ENCODE measurements at places on chromosomes 13 and 19.

GRCh38 chr19:13765395-13766094 is 1.2 kb downstream of the MRI1 start:
- no peak for DNase-seq

- DNase-seq: no peak
These were observed 6.1 kb upstream of the LMNB2 start for GRCh38 chr19:2462635-2463421.

- no peak for DNase-seq
These were observed 1.1 kb downstream of the GALP start for GRCh38 chr19:56176881-56177280.

GRCh38 chr19:2727640-2727944 is 6.4 kb upstream of the DIRAS1 start:
- DNase-seq: no peak

DNA sequence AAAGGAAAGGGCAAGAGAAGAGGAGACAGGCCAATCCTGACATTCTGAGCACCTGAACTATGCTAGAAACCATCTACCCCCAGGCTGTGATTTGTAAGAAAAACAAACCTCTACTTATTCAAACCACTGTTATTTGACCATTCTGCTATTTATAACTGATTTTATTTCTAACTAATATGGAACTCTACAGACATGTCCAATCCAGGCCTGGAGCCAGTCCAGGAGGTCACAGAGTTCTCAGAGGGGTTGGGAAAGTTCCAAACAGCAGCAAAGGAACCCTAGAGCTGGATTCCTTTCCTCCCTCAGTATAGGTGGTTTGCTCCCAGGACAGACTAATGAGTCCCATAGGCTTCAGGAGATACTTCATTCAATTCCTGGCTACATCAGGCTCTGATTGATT is 24.2 kb downstream of the SIAH3 start:
- no peak for DNase-seq

- no peak for DNase-seq
These were observed 14.5 kb upstream of the TSPAN16 start for GRCh38 chr19:11281356-11282049.

DNA sequence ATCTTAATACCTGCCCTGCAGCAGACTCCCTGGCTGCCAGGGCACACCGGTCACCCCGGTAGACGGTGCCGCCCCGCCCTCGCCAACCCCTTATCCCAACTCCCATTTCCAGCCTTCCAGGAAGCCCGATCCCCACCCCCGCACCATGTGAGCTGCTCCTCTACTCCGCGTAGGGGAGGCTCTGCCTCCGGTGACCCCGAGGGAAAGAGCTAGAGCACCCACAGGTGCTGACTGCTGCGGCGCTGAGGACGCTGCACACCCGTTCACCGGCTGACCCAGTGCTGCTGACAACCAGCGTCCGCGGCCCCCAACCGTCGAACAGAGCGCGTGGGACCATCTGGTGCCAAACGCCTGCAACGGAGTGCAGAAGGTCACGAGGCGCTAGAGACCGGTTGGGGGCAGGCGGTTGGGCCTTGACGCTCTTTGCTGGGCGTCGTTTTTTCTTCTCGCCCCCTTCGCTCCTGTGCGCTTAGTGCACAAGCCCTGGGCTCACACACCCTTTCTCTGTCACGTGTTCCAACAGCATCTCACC is 59.6 kb upstream of the ZNF599 start:
- no peak for DNase-seq

GRCh38 chr19:28184997-28185396 is 1028.0 kb downstream of the UQCRFS1 start:
- DNase-seq: no peak

DNA sequence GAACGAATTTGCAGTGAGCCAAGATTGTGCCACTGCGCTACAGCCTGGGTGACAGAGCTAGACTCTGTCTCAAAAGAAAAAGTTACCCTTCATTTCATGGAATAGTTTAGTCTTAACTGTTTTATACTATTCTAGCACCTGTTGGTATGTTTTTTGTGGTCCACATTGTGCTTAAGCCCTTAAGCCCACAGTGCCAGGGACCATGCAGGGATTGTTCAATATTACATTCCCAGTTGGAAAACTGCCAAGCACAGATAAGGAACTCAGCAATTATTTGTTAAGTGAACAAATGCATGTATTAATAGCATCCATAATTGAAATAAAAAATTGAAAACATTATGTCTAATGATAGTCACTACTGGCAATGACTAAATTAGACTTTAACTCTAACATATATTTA is 193.5 kb downstream of the PCDH17 start:
- DNase-seq: no peak

GRCh38 chr19:52898101-52898500 is 666 bp upstream of the ZNF320 start:
- no peak for DNase-seq

DNA sequence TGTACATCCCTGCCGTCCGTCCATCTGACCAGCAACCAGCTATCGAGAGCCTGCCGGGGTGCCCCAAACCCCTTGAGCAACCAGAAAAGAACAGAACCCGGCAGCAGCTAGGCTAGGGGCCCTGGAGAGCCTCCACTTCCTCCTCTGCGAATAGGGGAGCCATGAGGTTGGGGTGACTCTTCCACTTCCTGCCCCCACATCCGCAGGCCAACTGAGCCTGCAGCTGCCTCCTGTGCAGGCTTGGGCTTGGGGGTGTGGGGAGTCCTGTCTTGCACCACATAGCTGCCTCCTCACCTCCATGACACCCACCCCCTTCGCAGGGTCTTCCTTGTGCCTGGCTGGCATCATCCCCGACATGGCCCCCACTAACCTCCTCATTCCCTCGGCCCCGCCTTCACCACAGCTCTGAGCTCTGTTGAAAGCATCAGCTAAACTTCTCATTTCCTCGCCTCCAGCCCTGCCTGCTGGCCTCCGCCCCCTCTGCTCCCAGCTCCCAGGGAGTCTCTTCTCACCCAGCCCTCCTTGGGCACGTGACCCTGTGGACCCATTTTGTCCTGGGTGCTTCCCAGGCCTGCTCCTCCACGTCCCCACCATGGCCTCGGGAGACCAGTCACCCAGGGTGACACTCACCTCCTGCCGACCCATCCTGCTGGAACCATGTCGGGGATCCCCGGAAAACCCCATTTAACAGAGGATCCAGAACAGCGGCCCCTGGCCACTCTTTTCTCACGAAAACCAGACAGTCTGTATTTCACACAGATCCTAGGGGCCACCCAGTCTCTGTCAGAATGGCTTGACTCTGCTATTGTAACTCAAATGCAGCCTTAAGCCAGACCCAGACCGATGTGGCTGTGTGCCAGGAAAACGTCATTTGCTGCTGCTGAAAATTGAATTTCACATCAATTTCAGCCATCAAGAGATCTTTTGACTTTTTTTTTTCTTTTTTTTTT is 50.4 kb downstream of the MYO9B start:
- DNase-seq: peak; percentile 45

DNA sequence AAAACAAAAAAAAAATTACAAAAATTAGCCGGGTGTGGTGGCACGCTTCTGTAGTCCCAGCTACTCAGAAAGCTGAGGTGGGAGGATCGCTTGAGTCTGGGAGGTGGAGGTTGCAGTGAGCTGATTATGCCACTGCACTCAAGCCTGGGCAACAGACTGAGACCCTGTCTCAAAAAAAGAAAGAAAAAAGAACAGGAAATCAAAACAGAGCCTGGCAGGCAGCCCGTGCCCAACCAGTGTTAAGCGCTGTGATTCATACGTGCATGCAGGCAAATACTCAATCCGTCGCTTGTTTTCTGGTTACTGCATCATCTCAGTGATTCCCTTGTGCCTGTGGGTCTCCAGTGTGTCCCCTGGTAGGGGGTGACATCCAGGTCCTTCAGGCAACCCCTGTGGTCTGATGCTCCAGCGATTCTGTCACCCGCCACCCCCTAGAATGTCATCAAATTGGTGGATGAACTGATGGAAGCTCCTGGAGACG is 18.1 kb downstream of the DDX39A start:
- DNase-seq: no peak

DNA sequence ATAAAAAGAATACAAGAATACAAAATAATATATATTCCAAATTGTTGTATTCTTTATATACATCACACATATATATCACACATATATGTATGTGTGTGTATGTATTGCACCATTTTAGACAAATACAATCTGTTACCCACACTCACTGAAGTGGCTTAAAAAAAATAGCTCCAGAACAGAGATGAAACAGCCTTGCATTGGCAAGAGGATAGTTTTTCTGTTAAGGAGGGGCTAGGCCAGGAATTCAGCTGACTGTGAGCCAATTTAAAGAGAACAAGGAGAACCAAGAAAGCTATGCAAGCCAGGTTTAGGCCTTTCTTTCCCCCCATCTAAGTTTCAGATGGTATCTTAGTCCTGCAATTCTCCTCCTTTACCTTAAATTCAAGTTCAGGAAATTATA is 257.5 kb downstream of the MZT1 start:
- no peak for DNase-seq

DNA sequence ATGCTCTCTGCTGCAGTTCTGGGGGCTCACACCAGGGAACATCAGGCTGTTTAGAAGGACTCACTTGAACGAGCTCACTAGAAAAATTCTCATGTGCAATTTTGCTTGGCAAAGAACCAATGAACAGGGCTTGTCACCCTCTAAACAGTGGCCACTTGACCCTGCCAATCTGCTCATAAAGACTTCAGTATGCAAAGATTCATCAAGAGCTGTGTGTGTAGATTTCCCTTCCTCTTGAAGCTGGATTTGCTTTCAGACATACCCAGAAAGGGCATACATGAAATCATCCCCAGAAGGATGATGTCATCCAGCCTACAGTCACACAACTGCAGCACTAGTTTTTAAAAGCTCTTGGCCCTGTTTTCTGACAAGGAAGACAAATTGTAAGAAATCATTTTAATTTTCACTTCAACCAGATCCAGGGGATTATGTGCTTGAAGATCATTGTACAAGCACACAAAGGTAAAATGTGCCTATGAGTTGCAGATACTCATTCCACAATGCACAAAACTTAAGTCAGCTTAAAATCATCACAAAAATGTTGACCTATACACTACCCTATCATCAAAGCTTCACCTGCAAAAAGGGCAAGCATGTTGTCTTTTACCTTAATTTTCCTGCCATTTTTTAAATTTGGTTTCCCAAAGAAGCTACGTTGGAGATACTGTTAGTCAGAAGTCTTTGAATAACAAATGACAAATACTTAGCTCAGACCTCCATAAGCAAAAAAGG is 5.2 kb upstream of the STK24 start:
- DNase-seq: no peak

DNA sequence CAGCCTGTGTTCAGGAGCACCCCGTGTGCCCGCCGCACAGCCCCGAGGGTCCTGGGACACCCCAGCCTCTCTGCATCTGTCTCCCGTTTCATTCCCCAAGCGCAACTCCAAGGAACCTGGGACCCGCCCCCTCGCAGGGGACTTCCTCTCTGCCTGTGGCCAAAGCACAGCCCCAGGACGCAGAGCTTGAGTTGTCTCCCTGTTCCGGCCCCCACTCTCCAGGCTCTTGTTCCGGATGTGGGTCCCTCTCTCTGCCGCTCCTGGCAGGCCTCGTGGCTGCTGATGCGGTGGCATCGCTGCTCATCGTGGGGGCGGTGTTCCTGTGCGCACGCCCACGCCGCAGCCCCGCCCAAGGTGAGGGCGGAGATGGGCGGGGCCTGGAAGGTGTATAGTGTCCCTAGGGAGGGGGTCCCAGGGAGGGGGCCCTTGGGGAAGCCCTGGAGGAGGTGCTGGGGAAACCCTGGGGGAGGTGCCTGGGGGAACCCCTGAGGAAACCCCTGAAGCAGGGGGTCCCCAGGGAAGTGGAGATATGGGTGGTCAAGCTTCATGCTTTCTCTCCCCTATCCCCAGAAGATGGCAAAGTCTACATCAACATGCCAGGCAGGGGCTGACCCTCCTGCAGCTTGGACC is 1.3 kb downstream of the HCST start:
- peak; percentile 78 for DNase-seq

DNA sequence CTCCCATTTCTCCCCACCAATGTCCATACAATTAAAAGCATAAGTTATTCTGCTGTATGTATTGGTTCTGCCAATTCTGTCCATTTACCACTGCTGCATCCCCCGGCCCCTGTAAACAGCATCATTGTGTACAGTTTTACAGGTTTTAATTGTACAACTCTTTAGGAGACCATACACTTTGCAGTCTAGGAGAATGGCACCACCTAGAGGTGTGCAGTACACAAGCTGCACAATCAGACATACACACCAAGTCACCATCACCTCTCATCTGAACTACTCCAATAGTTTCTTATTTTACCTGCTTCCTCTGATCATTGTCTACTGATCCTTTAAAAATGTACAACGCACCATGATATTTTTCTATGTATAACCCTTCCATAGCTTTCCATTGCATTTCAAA is 855.9 kb upstream of the KLHL1 start:
- DNase-seq: no peak

DNA sequence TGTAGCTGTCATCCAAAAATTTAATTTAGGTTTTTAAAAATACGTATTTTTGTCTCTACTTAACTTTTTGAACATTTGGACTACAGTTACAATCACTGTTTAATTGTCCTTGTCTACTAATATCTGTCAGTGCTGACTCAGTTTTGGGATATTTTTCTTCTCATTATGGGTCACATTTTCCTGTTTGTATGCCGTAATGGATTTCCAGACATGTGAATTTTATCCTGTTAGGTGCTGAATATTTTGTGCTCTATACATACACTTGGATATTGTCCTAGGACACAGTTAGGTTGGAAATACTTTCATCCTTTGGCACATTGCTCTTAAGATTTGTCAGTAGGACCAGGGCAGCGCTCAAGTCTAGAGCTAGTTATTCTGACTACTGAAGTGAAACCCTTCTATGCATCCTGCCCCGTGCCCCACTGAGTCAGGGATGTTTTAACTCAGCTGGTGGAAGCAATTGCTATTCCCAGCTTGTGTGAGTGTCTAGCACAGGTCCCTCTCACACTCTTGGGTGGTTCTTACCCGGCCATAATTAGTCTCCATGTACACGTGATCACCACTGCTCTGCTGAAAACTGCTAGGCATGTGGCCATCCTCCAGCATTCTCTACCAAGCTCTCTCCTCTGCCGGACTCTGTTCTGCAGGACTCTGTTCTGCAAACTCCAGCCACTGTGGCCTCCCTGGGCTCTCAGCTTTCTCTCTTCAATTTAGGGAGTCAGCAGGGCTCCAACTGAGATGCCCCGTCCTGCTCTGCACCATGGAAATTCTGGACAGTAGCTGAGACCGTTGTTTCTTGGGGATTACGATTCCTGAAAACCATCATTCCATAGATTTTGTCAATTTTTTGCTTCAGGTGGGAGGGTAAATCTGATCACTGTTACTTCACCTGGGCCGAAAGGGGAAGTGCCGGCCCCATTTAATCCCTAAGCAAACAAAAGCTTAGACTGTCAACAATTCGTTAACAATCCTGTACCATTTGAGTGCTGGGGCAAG is 11.1 kb downstream of the PROZ start:
- no peak for DNase-seq

- no peak for DNase-seq
These were observed 664 bp upstream of the HCN2 start for GRCh38 chr19:588741-589692.
